ENCODE measurements at places on chromosomes 5 and 9.

GRCh38 chr9:91378695-91379127 is 17.0 kb upstream of the AUH start:
- peak; percentile 57 for DNase-seq

- no peak for DNase-seq
Measured at GRCh38 chr9:82549174-82549821, 513.6 kb downstream of the RASEF start.

DNA sequence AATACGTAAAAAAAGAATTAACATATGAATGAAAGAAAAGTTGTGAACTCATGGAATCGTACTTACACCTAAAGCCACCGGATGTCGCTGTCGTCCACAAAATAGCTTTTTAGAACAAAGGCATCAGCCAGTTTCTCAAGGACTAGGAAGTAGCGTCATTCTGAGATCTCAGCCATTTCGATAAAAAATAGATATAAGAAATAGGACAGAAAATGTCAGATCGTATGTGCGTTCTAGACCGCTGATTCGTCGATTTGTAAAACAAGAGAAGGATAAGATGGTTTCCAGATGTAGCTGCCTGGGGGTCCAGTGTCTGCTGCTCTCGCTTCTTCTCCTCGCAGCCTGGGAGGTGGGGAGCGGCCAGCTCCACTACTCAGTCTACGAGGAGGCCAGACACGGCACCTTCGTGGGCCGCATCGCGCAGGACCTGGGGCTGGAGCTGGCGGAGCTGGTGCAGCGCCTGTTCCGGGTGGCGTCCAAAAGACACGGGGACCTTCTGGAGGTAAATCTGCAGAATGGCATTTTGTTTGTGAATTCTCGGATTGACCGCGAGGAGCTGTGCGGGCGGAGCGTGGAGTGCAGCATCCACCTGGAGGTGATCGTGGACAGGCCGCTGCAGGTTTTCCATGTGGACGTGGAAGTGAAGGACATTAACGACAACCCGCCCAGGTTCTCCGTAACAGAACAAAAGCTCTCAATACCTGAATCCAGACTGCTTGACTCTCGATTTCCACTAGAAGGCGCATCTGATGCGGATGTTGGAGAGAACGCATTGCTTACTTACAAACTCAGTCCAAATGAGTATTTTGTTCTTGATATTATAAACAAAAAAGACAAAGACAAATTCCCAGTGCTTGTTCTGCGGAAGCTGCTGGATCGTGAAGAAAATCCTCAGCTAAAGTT is at the start of gene PCDHA10:
PCDHA10 (plus strand) TSS at position 126 of the 903 bp plus-strand sequence; CDS start at position 278, 152 bp downstream.
- no peak for DNase-seq

GRCh38 chr5:99747342-99747741 is 787.8 kb upstream of the FAM174A start:
- DNase-seq = no peak

- DNase-seq = no peak
Measured at GRCh38 chr9:80867731-80868130, 821.6 kb downstream of the TLE1 start.

DNA sequence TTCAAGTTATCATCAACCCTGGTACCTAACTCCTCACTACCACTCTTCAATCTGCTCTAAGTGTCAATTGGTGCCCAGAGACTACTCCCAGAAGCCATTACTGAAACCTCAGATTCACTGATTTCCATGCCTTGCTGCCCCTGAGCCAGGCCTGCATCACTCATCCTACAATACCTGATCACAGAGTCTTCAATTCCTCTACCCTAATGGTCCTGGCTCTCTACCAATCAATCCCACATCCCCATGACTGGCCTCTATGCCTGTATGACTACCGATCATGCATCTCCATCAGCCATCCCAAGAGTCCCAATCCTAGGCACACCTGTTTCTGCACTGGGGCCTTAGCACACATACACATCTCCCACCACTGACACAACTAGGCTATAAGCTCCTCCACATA is 2.5 kb downstream of the ZNF484 start:
- DNase-seq = no peak

- DNase-seq = no peak
Measured at GRCh38 chr5:88377705-88378656, 109.3 kb upstream of the TMEM161B start.

DNA sequence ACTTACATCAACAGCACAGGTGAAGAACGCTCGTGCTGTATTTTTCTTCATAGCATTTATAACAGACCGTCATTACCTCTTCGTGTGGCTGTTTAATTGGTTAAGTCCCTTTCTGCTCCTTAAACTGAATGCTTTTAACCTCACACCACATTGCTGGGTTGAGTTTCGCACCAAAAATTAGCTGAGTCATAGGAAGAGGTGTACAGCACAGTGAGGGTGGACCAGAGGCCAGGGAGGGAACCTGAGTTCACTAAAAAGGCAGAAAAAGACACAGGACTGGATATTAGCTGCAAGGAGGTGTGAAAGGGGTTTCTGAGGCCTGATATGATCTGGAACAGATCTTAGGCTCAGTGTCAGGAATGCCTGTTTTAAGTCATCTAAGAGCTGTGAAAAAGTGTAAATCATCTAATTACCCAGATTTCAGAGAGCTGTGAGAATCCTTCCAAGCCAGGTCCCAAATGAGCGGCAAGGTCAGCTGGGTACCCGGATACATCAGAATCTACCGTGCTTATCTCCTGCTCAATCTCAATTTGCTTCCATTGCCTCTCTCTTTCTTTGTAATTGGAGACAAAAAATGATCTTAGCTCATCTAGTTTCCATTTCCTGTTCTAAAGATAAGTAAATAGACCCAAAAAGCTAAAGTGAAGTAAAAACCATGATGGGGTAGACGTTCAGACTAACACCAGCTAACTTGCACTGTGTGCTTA is 7.1 kb upstream of the CFAP90 start:
- no peak for DNase-seq

GRCh38 chr9:133930046-133930681 is 62.0 kb downstream of the VAV2 start:
- no peak for DNase-seq

Data from GM04503 (cell line).